ENCODE measurements at places on chromosomes 4 and X. TPM values are rescaled to one million over a fixed set of nuclear protein-coding genes. Genes with fewer than 3 reads are reported as not detected.

PABPC5 gene
- total RNA-seq: 0.90 TPM

CABS1 gene
- total RNA-seq: not detected

NHS gene
- 0.90 TPM for total RNA-seq

MUC7 gene
- not detected for total RNA-seq

PDLIM3 gene
- 11.7 TPM for total RNA-seq

GRIPAP1 gene
- 17.9 TPM for total RNA-seq

RASSF6 gene
- not detected for total RNA-seq

AFF1 gene
- total RNA-seq: 10.8 TPM

SMPX gene
- not detected for total RNA-seq

TMLHE gene
- 14.2 TPM for total RNA-seq

SPATA4 gene
- total RNA-seq: 0.28 TPM

SULT1B1 gene
- total RNA-seq: 0.18 TPM

PNPLA4 gene
- 10.6 TPM for total RNA-seq

MAGEC1 gene
- total RNA-seq: not detected

FSTL5 gene
- total RNA-seq: under 0.01 TPM

F8A3 gene
- 0.18 TPM for total RNA-seq

NSUN7 gene
- not detected for total RNA-seq

SASH3 gene
- total RNA-seq: not detected
